ENCODE measurements at places on chromosomes 11 and 22.

- DNase-seq, result no peak
Measured at GRCh38 chr22:38510416-38510970, 4.4 kb upstream of the DDX17 start.

DNA sequence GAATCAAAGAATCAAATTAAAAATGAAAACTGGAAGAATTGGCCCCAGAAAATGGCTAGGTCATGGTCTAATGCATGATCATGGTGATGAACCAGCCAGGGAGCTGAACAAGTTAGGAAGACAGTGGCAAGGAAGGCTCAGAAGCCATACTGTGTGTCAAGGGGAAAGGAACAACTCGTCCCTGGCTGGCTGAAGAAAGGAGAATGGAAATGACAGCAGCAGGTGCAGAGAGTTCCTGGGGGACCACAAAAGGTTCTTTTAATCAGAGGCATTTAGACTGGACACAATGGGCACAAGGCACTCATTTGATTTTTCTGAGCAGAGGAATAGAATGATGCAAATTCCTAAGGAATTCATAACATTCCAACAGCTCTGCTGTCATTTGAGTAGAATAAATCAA lies 209.9 kb downstream of the LARGE1 start:
- DNase-seq, result no peak

DNA sequence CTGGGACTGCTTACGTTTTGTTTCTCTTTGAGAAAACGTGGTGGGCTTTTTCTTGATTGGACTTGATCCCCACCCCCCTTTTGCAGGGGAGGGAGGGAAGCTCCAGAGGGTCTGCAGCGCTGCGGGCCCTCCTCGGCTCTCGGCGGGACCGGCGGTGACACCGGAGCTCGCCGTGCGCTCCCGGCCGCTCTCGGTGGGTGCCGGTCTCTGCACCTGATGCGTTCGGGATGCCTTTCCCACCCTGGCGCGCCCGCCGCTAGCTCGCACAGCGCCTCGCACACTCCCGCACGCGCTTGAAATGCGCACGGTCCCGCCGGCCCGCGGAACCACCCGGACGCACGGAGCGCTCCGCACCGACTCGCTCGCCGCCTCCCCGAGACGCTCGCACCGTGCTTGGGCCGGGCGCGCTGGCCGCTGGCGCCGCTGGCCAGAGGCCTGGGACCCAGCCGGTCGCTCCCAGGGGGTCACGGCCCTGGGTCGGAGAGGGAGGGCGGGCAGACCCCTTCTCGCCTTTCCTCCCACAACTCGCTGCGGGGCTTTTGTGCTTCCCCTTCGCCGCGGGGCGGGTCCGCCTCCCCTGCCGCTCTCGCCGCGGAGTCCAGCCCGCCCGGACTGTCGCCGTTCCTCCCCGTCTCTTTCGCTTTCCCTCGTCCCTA lies 1.0 kb downstream of the ZBTB16 start:
- no peak for DNase-seq

- peak; percentile 54 for DNase-seq
Measured at GRCh38 chr11:68965901-68966853, 14.6 kb downstream of the MRGPRD start.

- DNase-seq, result no peak
Measured at GRCh38 chr11:57161351-57161750, 20.4 kb upstream of the LRRC55 start.

DNA sequence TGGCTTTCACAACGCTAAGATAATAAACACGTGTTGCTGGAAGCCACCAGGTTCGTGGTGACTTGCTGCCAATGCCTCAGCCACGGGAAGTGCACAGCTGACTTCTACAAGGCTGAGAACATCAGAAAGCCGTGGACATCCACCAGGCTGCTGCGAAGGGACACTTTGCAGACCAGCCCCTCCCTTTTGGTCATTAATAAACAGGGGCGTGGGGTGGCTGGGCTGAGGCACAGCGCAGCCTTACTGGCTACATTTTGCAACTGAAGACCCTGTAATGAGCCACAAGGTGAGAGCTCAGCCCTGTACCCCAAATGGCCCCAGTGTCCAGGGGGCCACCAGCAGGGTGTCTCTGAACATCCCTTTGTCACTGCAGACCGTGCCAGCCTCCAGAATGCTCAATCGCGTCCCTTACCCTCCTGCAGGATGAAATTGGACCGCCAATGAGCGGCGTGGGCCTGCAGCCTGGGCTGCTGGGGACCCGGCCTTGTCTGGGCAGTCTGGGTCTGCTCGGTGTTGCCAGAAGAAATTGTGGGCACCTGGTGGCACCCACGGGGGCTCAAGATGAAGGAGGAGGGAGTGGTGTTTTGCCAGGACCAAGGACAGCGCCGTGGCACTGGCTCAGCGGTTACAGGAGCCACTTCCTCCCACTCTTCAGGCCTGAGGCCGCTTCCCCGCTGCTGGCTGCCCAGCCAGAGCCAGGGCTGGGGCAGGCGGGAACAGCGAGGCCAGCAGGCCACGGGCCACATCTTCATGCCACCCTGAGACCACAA lies 181.9 kb downstream of the CTTN start:
- no peak for DNase-seq

DNA sequence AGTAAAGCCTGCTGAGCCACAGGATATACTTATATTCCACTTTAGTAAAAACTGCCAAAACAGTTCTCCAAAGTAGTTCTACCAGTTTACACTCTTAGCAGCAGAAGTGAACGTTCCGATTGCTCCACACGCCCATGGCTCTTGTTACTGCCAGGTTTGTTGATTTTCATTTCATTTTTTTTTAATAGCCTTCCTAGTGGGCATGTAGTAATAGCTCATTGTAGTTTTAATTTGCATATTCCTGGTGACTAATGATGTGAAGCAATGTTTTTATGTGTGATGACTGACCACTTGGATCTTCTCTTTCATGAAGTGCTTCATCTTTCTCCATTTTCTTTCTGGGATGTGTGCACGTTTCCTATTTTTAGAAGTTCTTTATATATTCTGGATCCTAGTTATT lies 4.8 kb upstream of the C11orf97 start:
- no peak for DNase-seq

- no peak for DNase-seq
Measured at GRCh38 chr11:9072626-9073176, 18.7 kb downstream of the SCUBE2 start.

DNA sequence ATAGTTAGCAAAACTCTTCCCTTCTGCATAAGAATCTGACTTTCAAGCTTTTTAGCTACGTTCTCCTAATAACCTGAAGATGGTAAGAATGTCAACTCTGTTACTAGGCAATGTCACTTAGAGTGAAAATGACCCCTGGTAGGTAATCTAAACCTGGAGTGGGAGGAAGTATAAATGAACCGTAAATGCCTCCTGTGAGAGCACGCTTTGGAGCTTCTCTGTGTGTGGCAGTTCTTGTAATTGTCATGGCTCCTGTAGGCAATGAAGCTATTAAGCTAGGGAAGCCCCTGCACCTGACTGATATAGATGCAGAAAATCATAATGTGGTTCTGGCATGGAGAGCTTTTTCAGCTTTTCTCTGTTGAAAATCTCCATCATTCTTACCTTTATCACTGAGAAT lies 29.4 kb downstream of the CALCA start:
- DNase-seq, result no peak

GRCh38 chr11:6926208-6927029 lies at the start of gene ZNF215:
ZNF215 (plus strand) TSS chr11:6926426; CDS start chr11:6932273, 5,847 bp downstream.
- no peak for DNase-seq

DNA sequence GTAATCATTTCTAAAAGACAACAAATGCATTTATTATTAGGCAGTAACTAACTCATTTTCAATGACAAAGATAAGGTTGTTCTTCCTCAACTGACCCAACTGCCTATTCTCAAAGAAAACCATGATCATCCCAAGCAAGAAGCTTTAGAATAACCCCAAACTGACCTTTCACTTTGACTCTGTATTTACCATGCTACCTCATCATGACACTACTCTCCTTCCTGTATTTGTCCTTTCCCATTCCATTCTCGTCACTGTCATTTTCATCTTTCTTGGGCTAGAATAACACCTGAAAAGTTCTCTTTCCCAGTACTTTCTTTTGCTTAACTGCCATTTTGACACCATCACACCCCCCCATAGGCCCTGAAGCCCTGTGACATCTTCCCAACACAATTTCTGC lies 48.3 kb downstream of the TCF20 start:
- no peak for DNase-seq

- DNase-seq, result no peak
Measured at GRCh38 chr11:46917762-46918082, 628 bp downstream of the LRP4 start.

DNA sequence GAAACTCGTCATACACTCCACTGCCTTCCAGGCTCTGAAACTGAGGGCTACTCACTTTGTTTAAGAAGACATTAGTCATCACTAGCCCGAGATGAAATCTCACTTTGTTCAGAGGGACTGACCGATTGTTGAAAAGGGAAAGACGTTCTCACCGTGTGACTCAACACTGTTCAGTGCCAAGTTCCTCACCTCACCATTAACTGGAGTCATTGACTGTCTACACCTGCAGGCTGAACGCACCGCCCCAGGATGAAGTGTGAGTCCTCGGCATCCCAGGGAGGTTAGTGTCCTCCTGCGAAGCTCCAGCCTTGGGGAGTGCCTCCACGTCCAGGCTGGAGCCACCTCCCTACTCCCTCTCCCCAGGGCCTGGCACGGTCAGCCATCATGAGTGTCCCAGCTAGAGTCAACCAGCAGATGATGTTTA lies 30.4 kb downstream of the FADD start:
- no peak for DNase-seq

DNA sequence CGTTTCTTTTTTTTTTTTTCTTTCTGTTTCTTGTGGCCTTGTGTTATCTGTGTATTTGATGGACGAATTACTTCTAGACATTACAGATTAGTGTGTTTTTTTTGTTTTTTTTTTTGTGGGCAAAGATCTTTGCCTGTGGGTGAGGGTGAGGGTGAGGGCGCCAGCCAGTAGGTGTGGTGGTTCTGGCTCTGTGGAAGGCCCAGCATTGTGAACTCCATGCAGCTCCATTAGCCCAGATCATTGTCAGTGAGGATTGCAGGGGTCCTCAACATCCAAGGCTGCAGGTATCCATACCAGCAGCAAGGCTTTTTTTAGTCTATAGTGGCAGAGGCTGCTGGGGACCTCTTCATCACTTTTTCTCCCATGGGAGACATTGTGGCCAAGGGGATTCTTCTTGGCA lies 13.7 kb downstream of the BIRC2 start:
- no peak for DNase-seq

DNA sequence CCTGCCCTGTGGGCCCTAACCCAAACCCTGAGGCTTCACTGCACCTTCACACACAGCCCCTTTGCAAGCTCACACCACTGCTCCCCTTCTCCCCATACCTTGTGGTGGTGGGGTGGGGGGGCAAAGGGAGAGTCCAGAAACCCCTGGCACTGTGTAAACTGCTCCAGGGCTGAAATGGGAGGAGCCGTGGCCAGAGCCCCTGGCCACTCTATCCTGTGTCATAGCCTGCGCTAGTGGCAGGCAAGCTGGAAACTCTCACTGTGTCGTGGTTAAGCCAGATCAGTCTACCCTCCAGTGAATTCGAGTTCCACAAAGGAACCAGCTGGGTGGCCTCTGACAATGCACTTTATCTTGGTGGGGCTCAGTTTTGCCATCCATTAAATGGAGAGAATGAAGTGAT lies 8.4 kb upstream of the SYT13 start:
- DNase-seq, result no peak

- DNase-seq, result no peak
Measured at GRCh38 chr22:31848411-31848810, 94.6 kb downstream of the DEPDC5 start.

GRCh38 chr22:46756097-46756496 lies 6.4 kb upstream of the TBC1D22A start:
- DNase-seq, result no peak

DNA sequence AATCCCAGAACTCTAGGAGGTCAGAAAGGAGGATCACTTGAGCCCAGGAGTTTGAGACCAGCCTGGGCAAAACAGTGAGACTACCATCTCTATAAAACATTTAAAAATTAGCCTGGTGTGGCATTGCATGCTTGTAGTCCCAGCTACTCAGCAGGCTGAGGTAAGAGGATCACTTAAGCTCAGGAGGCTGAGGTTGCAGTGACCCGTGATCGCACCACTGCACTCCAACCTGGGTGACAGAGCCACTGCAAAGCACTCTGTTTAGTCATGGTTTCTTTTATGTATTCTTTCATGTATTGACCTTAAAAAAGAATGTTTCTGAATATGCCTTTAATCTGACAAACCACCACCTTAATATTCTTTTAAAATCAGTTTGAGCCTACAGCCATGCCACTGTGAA lies 52.2 kb downstream of the BIRC2 start:
- DNase-seq, result no peak

- DNase-seq, result no peak
Measured at GRCh38 chr22:50315289-50316113, 8.1 kb upstream of the PLXNB2 start.

DNA sequence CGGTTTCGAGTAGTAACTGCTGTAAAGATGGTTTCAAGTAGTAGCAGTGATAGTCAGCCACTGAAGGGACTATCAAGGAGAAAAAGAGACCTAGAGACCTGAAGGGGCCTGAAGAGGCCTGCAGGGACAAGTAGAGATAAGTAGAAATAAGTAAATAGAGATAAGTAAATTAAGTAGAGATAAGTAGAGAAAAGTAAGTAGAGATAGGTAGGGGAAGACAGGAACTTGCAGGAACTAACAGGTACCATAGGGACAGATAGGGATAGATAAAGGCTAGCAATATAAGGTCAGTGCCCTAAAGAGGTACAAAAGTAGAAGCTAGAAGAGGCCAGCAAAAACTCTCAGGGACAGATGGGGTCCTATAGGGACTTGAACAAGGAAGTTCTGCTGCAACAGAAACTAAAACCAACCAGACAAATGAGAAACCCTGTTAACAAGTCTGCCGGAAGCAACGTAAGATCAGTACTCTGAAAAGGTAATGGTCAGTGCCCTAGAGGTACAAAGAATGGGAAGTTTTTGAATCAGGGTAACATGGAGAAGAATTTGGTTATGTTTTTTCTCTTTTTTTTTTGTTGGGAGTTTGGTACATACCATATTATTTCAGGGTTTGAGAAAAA lies 9.6 kb upstream of the SC5D start:
- DNase-seq, result no peak

GRCh38 chr11:108468478-108468864 lies 1.1 kb upstream of the C11orf65 start:
- DNase-seq, result no peak

GRCh38 chr22:47393191-47393590 lies 630.7 kb downstream of the TBC1D22A start:
- DNase-seq, result no peak

DNA sequence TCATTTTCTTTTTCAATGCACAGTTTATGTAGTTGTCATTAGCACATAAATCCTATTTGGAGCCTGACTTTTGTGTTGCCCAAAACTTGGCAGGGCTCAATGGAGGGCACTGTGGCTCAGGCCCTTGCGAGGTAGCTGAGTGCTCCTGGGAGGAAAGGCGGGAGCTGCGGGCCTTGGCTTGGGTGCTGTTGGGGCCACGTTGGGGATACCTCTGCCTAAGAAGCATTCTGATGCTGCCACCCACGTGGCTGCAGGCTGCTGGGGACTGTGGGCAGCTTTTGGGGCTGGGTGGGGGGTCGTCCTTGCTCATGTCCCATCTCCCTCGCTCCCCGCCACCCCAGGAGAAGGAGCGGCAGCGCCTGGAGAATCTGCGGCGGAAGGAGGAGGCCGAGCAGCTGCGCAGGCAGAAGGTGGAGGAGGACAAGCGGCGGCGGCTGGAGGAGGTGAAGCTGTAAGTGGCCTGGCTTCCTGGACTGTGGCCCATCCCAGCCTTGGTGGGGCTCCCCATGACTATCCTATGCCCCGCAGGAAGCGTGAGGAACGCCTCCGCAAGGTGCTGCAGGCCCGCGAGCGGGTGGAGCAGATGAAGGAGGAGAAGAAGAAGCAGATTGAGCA lies 20.9 kb downstream of the INCENP start:
- DNase-seq, result no peak

Measured in NCI-H1694 treated with DMSO at 0.1 percent for 48 hours (cell line).